Esophagus squamous epithelium (tissue), 5 donors: ENCODE measurements at places on chromosomes 5 and 9. TPM values are rescaled to one million over a fixed set of nuclear protein-coding genes. Genes with fewer than 3 reads are reported as not detected.

PLPP1 gene
- 26.1 TPM for total RNA-seq

FOXD4L6 gene
- not detected for total RNA-seq

CXCL14 gene
- 125 TPM for total RNA-seq

SLC24A2 gene
- not detected for total RNA-seq

CACFD1 gene
- total RNA-seq: 9.2 TPM

DTWD2 gene
- total RNA-seq: 7.4 TPM

SLC6A7 gene
- total RNA-seq: not detected

- DNase-seq: no peak
Measured at GRCh38 chr5:150750469-150750868, 8.3 kb downstream of the DCTN4 start.

GRCh38 chr5:134506054-134507039, 19.1 kb upstream of the JADE2 start:
- DNase-seq: no peak

GRCh38 chr5:93584596-93585040, 1.6 kb downstream of the NR2F1 start:
- DNase-seq: no peak

DNA sequence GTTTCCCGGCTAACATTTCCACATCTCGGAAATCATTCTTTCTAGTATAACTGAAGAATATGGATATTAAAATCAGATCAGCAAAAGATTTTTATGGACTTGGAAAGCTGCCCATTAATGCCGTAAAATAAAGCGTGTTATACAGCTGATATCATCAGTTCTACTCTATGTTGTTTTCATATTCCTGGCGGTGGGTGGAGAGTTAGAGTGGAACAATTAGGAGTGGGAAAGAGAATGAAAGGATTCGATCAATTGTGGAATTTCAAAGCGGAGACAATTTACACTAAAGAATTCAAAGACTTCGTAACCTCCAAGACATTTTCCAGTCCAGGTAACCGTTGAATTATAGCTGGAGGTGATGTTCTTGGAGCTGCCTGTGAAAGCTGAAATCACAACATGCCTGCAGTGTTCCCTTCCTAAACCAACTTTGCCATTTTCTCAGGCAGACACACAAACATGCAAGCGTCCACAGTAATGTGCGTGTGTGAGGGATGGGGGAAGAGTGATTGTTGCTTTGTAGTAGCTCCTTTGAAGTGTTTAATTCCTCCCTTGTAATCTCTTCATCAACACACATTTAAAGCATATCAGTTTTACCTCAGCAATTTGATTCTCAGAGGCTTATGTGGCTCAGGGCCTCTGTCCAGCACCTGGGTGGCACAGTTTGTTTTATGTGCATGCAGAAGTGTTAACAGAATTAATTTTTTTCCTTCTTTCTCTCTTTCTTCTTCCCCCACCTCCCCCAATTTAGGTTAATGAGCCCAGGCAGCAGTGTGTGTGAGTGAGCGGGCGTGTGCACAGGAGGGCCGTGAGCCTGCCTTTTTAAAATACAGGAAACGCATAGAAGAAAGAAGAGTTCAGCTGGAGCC, 544.1 kb downstream of the RAB3C start:
- no peak for DNase-seq

GRCh38 chr5:145010834-145011233, 824.3 kb downstream of the PRELID2 start:
- no peak for DNase-seq

DNA sequence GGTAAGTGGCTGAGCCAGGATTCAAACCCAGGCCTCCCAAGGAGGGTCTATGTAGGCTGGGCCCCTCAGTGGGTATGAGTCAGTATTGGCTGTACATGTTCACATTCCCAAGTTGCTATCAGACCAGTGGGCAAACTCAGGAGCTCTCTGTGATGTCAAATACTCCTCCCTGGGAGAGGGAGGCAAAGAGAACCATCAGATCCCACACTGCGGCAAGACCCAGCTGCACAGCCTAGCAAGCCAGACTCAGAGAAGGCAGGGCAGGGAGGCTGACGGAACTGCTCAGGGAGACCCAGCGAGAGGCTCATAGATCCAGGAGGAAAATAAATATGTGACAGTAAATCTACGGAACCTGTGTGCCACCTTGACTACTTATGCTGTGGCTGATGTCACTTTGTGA, 42.6 kb upstream of the SAP30L start:
- no peak for DNase-seq

GRCh38 chr5:56853698-56854097, 38.3 kb downstream of the MAP3K1 start:
- DNase-seq: no peak

DNA sequence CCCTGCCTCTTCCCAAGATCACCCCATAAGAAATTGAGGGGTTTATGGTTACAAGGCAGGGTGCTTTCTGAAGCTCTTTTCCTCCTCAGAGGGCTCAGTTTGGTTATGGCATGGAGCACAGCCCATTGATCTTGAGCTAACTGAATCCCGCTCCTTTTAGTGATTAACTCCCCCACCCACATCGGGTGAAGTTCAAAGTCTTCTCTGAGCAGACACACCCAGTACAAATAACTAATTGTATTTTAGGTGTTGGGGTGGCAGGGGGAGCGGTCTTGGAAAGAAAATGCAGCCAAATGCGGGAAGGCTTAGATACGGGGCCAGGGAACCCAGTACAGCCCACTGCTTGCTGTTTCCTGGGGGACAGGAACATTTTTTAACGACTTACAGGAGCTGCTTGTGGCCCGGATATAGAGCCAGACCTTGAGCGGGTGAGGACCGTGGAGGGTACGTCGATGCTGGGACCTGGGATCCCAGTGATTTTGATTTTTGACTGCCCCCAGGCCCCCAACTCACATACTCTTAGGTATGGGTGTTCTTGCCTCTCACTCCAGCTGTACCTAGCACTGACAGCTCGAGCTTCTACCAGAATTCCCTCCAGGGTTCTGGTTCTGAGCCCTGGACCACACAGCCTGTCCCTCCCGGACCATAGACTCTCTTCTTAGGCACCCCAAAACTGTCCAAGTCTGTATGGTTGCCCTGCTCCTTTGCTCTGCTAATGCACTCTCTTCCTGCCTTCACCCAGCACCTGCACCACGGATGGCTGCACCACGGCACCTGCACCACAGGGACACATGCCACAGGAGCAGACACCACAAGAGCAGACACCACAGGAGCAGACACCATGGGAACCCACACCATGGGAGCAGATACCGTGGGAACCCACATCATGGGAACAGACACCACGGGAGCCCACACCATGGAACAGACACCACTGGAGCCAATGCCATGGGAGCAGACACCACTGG, 18.3 kb upstream of the RXRA start:
- DNase-seq: no peak

GRCh38 chr9:109319017-109319625, 1.7 kb downstream of the EPB41L4B start:
- DNase-seq: no peak

GRCh38 chr5:173764332-173765028, 123.7 kb upstream of the CPEB4 start:
- DNase-seq: no peak

DNA sequence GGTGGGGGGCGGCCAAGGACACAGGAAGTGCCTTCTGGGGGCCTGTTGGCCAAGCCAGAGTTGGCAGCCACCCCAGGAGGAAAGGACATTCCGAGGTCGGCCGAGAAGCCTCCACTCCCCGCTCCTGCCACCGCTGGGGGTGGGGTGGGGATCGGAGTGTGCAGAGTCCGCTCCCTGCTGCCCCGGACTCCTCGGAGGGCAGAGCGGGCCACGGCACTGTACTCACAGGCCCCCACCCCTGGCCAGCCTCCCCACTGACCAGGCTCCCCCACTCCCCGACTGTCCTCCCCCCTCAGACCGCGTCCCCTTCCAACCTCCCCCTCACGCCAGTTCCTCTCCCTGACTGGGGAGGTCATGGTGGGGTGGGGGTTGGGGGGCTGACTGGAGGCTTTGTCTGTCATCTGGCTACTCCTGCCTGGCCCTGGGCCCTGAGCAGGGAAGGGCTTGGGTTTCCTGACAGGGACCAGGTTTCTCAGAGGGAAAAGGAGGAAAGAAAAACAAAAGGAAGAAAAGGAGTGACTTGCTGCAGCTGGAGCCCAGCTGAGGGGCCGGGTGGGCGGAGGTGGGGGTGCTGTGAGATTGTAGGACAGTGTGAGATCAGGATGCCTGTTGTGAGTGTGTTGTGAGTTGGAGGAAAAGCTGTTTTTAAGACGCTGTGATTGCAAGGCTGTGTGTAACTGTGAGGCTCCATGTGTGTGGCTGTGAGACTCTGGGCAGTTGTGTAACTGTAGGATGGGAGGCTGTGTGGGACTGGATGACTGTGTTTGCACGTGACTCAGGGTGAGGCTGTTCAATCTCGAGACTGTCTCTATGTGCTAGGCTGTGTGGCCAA, 29.7 kb downstream of the CNTFR start:
- no peak for DNase-seq

DNA sequence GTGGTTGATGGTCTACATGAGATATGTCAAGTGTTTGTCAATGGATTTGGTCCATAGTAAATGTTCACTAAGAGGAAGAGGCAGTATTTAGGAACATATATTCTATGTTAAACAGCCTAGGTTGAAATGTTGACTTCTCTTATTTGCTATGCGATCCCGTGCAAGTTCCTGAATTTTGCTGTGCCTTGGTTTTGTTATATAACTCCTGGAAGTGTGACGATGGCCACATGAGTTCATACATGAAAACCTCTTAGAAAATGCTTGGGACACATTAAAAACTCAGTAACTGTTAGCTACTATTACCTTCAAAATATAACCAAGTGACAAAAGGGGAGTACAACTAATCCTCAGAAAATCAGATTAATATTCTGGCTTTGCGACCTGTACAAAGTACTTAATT, 21.9 kb upstream of the FBXW2 start:
- DNase-seq: no peak

DNA sequence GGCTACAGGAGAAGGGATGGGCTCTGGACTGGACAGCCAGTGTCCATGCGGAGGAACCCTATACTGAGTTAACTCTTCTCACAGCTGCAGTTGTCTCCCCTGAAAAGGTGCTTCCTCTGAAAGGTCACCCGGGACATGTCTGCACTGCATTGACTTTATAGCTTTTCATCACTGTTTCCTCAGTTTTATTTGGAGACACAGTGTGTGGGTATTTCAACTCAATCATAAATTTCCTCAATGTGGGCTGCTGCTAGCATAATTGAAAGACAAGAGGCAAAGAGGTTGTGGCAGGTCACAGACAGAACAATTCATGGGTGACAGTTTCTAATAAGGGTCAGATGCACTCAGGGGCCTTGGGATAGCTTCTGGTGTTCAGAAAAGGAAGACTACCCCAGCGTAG, 336.8 kb downstream of the KDM4C start:
- DNase-seq: no peak

GRCh38 chr5:84433461-84433860, 48.8 kb upstream of the EDIL3 start:
- no peak for DNase-seq

DNA sequence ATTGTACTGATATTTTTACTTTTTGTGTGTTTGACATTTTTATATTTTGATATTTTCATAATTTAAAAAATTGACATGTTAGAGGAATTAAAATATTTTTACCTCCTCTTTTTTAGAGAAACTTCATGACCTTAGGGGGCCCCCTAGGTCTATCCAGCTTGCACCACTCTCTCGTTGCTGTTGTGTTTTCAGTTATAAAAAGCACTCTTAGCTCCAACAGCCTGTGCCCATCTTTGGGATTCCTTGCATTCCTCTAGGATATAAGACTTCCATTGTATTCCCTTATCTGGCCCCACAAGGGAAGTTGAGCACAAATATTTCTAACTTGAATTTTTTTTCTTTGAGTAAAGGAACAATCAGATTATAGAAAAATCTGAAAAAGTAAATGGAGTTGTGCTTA, 245.3 kb downstream of the SH3GL2 start:
- no peak for DNase-seq
